ENCODE measurements at places on chromosomes 7 and 10.

DNA sequence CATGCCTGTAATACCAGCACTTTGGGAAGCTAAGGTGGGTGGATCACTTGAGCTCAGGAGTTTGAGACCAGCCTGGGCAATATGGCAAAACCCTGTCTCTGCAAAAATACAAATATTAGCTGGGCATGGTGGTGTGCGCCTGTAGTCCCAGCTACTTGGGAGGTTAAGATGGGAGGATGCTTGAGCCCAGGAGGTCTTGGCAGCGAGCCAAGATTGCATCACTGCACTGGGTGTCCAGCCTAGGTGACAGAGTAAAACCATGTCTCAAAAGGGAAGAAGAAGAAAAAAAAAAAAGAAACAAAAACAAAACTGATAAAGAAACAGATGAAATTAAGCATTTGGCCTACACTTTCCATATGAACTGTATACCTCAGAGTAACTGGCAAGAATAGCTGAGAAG, 319.2 kb downstream of the PARD3 start:
- DNase-seq = no peak

DNA sequence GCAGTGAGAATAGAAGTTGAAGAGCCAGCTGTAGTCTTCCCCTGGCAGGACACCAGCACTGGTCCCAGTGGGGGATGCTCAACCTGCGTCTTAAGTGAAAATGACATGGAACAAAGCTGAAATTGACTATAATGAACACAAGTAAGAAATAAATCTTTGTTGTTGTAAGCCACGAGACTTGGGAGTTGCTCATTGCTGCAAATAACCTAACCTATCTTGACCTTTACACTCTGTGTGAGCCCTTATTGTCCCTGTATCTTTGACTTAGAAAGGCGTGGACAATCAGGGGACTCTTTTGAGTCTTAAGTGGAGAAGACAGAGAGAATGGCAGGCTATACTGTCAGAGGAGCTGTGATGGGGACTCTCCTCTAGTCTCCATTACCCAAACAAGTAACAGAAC, 16.9 kb downstream of the ZC3HAV1L start:
- DNase-seq = no peak

GRCh38 chr10:63935705-63936104, 414.5 kb downstream of the REEP3 start:
- DNase-seq = peak; percentile 7

DNA sequence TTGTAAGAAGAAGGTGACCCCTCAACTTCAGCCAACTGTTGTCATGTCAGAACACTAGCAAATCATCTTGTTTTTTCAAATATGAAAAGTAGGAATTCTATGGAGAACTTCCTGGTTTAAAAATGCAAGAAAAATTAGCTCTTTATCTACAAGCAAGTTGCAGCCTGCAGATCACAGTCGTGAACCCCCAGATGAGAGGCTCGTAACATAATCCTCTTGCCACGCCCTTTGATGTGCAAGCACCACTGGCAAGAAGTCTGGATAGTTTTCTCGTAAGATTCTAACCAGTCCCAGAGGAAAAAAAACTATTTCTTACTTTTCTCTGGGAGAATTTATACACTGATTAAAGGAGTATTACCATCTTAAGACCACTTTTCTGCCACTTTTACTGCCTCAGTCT, 132.3 kb downstream of the DPY19L1 start:
- no peak for DNase-seq

GRCh38 chr7:24952464-24952863, 27.5 kb downstream of the OSBPL3 start:
- DNase-seq = no peak

DNA sequence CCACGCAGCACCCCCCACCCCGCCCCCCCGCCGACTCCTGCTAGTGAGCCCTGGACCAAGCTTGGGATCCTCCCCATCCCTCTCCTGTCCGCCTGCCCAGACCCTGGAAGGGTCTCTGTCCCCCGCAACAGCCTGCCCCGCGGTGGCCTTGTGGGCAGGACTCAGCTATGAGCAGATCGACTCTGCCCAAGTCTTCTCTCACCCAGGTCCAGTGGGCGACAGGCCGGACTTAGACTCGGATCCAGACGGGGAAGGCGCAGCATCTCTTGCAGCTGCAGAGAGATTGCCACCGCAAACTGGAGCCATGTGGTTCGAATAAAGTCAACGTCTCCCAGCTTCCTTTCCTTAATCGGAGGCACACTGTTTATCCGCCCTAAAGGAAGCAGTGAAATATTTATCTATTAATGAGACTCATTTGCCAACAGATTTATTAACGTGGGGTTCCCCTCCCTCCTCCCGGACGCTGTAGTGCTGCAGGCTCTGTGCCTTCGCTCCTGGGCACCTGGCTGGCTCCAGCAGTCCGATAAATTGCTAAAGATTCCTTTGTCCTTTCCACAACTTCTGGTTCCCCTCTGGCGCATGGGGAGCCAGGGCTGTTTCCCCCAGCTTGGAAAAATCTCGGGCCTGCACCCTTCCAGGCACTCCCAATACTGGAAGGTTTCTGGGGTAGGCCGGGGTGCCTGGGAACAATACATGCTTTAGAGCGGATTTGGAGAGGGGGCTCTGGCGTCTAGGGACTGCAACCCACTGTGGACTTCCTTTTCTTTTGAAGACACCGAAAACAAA, 634 bp upstream of the HOXA7 start:
- DNase-seq = no peak

GRCh38 chr7:103915680-103916357, 73.6 kb downstream of the RELN start:
- no peak for DNase-seq

DNA sequence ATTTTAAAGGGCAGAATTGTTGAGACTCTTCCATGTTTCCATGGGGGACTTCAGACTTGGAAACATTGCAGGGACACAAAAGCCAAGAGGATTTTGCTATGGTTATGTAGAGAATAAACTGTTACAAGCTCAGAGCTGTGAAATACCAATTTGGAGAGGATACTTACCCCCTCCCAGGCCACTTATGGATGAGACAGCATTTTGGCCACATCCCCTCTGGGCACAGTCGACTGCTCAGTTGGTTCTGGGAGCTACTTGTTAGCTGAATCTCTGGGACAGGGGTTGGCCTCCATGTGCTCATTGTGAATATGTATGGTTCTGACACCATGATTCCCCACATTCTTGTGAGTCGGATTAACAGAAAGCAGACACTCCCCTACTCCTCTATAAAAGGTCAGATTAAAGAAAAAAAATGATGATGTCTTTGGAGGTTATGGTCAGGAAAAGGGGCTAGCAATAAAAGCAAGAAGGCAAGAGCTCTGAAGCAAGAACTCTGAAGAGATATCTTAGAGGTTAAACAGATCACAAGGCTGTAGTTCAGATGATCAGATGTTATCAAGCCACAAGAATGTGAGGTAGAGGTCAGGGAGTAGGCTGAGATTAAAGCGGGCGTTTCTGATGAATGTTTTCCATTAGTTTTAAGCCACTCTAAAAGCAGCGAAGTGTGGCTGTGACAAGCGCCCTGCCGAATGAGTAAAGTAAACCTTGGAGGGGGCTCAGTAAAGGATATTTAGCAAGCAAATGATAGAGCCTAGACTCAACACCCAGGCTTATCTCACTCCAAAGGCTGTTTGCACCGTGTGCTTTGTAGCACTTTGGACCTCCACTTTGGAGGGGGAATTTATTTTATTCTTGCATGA, 17.2 kb downstream of the STAMBPL1 start:
- DNase-seq = no peak

GRCh38 chr10:96138102-96138501, 8.0 kb downstream of the ZNF518A start:
- no peak for DNase-seq

DNA sequence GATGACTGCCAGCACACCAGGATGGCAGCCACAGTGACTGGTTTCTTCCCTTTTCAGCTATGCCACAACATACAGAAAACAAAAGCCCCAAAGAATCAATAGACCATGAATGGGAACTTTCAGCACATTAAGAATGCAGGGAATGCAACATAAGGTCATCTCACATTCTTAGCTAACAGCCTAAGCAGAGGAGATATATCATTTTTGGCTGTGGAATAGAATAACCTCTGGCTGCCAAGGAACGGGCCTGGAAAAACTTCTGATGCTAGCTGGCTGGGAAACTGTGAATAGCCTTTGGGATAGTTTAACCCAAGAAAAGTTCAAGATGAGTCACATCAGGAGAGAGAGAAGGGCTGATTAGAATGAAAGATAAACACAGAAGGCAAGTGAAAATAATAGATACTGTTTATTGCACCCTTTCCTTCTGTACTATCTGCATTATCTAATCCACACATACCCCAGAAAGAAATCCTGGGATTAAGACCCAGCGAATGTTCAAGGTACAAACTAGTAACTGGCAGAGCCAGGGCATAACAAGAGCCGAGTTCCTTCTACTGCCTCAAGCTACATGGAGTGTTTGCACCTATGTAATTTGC, 169.2 kb downstream of the SEMA3A start:
- DNase-seq = no peak

DNA sequence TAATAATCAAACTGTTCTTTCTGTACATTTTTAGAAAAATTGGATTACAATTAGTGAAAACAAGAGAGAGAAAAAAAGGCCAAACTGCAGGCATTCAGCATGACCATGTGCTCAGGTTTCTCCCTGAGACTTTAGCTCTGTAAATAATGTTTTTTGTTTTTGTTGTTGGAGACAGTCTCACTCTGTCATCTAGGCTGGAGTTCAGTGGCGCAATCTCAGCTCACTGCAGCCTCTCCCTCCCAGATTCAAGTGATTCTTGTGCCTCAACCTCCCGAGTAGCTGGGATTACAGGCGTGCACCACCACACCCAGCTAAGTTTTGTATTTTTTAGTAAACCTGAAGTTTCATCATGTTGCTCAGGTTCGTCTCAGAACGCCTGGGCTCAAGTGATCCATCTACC, 23.0 kb downstream of the BZW2 start:
- no peak for DNase-seq

DNA sequence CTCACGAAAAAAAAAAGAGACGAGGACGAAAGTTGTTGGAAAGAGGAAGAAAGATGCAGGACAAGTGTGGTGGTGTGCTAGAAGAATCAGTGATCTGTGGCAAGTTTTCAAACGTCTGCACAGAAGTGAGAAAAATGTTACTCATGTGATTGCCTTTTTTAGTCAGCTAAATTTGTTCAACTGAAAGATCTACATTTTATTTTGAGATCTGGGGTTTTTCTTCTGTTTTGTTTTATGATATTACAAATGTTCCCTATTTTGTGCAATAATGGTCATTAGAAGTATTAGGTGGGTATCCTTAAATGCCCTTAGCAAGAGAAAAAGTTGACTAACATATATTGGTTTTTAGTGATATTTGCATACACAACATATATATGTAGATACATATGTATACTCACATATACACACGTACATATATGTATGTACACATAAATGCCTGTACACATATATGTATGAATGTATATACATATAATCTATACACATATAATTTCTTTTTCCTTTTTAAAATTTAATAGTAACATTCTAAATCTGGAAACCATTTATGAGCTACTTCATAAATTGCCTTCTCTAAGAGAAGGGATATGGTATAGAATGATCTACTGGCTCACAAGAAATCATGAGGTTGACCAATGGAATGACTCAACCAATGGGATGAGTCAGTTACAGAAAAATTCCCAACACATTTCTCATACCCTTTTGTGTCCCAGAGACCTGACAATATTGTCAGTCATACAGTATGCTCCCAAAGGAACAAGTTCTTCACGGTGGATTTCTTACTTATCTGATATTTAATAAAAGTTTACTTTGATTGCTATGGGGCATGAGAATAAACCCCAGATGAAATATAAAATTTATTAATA, 38.4 kb downstream of the SLC39A12 start:
- no peak for DNase-seq

- no peak for DNase-seq
Measured at GRCh38 chr10:53765311-53765710, 992.7 kb upstream of the MBL2 start.

DNA sequence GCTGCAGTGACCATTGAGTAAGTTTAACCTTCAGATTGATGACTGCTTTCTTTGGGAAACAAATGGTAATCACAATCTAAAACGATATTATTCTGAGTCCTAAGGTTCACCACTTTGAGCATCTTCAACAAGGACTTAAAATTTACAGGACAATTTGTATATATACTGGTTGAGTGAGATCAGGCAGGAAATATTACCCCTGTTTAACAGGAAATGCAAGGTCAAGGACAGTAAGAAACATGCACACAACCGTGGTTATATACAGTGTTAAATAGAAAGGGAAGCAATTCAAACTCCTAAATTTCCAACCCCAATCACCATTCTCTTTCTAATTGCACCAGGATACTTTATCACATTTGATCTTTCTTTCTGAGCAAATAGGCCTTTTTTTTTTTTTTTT, 96.1 kb downstream of the ZNF277 start:
- DNase-seq = no peak

GRCh38 chr7:37371755-37372154, 76.9 kb downstream of the ELMO1 start:
- DNase-seq = no peak

DNA sequence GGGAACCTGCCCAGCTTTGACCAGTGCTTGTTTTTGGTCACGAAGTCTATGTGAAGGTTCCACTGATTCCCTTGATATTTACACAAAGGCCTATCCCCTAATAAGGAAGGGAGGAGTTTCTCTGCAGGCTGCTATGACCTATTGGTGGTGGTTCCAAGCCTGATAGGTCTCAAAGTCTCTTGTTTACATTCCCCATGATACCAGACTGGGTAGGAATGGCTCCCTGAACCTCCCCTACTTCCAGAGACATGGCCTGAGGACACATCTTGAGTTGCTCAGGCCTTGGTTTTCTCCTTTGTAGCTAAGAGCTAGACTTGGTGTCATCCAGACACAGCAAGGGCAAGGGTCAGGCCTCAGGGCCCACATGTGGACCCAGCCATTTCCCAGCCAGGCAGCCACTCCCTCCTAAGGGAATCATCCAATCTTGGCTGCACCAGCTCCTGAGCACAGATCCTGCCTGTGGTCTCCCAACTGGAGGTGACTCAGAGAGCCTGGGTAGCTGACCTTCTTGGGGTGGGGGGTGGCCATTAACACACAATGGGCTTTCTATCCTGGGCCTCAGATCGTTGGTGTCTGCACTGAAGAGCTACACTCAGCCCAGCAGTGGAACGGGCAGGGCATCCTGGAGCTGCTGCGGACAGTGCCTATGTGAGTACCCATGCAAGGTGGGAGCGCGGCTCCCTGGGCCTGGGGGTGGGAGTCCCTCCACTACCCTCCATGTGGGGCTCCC, 51.0 kb upstream of the TRIM8 start:
- no peak for DNase-seq

GRCh38 chr7:1158203-1159126, 1.5 kb downstream of the ZFAND2A start:
- no peak for DNase-seq

DNA sequence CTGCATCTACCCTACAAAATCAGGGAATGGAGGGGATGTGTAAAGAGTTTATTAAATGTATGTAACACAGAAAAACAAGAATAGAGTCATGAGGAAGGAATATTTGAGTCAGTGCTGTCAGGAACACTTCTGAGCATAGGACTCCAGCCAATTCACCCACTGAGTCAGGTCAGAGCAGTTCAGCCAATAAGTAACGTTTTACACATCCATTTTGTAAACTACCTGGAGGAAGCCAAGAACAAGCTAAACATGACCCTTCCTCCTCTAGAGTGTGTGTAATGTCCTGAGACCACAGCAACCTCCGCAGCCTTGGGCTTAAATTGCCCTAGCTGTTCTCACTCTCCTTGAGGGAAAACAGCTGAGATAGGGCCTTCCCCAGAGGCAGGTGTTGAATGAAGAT, 691.5 kb upstream of the LRRN3 start:
- no peak for DNase-seq

All from caudate nucleus (tissue), 63 donors.